ENCODE measurements at places on chromosomes 5 and 9.

DNA sequence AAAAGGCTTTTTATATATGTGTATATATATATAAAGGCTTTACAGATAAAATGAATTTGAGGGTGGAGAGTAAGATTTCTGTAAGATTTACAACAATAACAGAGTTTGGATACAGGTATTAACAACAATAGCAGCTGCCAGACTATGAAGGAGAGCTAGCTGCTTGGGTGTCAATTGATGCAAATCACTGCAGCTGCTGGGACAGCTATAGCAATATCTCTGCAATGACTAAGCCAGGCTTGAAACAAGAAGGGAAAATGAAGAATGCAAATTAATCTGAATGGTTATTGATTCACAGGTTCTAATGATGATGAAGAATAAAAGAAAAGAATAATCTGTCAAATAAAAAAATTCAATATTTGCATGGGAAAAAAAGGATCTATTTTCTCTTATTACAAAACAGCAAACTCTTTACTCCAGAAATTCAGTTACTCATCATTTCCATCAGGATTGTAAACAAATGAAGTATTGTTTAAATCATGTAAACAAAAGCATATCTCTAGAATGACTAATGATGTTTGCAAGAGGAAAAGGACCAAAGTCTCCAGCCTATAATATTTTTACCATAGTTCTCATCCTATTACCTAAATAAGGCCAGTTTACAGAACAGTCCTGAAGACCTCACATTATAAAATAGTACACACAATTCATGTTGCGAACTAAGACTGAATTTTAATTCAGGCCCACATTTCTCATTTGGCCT lies 219.0 kb downstream of the HTR1A start:
- no peak for DNase-seq

GRCh38 chr9:81259896-81260295 lies 429.5 kb downstream of the TLE1 start:
- DNase-seq: no peak

GRCh38 chr5:137407090-137407489 lies 92.0 kb downstream of the SPOCK1 start:
- DNase-seq: no peak

- no peak for DNase-seq
Measured at GRCh38 chr5:18736051-18736398, 1101.8 kb downstream of the TAF11L14 start.
